ENCODE measurements at places on chromosomes 16 and 17.

DNA sequence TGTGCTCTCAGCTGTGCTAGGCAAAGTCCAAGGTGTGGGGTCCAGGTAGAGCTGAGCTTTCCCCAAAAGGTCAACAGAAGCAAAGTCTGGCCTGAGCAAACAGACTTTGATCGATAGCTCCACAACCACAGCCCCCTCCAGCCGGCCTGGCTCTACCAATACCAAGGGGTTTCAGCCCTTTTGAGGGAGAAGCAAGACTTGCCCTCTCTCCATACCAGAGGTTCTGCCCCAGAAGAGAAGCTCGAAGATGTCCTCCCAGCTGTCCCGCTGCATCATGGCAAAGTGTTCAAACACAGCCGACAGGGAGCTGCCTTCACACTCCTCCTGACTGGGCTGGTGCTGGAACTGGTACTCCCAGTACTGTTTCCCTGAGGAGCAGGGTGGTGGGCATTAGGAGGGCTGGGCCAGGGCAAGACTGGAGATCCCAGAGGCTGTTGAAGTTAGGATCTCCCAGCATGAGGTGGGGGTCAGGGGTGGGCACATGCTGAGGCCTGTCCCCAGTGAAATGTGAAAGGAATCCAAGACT, 1.7 kb downstream of the VTN start:
- DNase-seq = no peak

DNA sequence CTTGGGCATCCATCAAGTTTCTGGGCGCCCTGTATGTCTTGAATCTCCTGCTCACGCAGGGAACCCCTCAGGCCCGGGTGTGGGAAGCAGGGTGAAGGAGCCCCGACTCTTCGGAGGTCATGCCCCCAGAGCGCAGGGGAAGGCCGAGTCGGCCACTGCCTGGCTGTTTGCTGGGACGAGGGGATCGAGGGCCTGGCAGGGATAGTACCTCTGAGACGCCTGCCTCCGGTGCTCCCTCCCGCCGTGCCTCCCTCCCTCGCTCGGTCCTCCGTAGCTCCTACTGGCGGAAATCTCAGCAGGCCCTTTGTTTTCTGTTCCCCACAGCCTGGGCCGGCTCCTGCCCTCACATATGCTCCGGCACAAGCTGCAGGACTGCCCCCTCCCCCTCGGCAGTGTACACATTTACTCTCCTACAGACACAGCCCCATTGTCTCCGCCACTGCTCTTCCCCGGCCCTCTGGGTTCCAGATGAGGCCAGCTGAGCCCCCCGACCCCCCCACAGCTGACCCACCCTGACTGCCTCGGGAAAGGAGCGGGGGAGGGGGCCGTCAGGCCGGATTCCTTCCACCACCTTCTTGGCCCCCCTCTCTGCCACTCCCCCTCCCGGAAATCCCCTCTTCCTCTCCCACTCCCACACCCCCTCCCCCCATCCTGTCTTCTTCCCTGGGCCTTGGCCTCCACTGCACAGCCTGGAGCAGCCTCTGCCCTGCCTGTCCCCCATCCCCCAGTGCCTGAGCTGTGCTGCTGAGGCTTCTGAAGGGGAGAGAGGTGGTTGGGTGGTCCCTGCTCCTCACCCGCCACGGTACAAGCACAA, 1.4 kb downstream of the TRAF4 start:
- DNase-seq = peak; percentile 81

DNA sequence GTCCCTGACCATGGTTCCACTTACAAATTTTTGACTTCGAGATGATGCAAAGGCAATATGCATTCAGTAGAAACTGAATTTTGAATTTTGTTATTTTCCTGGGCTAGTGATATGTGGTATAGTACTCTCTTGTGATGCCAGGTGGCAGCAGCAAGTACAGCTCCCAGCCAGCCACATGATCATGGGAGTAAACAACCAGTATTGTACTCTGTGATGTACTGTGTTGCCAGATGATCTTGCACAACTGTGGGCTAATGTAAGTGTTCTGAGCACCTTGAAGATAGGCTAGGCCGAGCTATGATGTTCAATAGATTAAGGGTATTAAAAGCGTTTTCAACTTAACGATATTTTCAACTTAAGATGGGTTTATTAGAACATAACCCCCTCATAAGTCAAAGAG, 250.8 kb downstream of the STX8 start:
- DNase-seq = no peak

DNA sequence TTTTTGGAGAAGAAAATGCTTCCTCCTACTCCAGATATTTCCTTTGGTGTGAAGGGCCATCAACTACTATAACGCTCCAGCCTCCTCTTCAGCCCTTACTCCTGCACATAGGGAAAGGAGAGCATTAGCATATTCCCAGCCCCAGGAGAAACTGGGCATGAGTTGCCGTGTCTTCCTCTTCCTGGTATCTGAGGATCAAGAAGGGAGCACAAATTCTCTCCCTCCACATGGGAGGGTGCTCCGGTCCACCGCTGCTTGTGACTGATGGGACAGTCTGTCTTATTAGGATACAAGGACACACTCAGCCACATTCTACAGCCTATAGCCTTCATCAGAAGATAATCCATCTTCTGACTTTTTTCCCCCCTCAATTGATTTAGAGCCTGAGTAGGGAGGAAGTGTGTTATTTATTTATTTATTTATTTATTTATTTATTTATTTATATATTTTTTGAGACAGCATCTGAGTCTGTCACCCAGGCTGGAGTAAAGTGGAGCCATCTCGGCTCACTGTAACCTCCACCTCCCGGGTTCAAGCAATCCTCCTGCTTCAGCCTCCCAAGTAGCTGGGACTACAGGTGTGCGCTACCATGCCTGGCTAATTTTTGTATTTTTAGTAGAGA, 16.6 kb upstream of the CYB5B start:
- DNase-seq = no peak

DNA sequence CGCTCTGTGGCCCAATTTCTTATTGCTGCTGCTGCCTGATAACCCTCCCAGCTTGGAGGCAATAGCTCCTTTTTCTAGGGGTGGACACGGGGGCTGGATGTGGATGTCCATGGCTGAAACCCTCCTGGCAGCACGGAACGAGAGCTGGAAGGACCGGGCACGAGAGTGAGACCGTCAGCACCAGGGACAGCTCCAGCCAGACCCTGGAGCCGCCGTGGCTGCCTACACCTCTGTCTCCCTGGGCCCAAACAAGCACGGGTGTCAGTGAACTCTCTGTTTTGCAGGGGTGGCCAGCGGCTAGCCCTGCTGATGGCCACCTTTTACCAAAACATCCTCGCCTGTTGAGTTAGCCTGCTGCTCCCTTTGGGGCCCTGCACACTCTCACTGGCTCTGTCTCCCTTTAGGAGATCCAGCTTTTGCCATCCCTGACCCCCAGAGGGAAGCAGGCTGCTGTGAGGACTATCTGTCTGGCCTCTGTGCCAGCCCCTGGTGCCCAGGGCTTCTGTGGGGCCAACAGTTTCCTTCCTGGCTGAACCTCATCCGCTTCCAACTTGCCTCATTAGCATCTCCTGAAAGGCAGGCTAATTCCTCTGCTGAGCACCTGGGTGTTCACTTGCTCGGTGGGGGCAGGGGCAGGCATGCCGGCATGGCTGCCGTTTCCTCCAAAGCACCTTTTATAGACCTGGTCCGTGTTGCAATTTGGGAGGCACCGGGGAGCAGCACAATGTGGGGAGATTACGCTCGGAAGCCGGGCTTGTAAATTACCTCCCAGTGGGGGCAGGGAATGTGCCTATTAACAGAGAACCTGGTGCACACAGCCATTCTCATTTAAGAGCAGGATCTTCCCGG, 118.1 kb downstream of the ENGASE start:
- peak; percentile 69 for DNase-seq
